DMS79 (cell line): ENCODE measurements at places on chromosomes 16 and 17.

GRCh38 chr16:87895641-87896141 lies 26.4 kb upstream of the SLC7A5 start:
- no peak for DNase-seq

DNA sequence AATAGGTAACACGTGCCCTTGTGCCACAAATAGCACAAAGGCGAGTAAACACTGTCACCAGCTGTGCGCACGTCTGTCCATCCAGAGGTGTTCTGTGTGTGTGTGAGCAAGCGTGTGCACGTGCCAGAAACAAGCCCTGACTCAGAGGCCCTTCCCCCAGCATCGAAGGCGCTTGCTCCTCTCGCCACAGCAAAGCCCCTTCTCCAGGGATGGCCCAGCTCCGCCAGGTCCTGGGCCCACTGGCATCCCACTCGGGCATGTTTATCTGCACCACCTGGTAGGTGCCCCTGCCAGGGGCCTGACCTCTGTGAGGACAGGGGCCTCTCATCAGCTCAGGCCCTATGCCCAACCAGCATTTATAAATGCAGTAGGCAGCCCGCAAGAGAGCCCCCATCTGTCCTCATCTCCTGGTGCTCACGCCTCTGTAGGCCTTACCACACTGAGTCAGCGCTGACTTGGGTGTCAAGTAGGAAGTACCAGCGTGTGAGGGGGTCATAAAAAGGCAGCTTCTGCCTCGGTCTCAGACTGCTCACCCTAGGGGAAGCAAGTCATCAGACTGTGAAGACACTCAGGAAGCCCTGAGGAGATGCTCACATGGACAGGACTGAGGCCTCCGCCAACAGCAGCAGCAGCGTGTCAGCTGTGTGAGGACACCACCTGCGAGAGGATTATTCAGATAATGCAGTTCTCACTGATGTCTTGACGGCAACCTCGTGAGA lies 10.8 kb downstream of the TMEM235 start:
- DNase-seq = no peak

DNA sequence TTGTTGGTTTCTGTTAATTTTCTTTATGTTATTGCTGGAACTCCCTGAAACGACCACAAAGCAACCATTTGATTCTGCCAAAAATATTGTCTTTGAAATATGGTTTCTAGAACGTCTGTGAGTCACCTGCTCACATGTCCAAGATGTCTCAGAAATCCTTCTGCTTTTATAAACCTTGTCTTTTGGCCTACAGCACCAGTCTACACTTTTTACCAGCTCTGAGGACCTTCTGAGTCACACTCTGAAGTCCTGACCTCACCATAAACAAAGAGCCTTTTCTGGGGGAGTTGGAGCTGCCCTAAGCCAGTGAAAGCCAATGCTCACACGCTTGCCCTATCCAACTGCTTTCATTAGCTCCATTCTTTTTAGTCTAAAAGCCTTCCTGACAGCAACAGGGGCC lies 55.5 kb downstream of the GRIN2A start:
- DNase-seq = no peak

- no peak for DNase-seq
Measured at GRCh38 chr17:81514739-81515529, 2.3 kb upstream of the ACTG1 start.

GRCh38 chr16:7983676-7984075 lies 606.6 kb downstream of the TMEM114 start:
- no peak for DNase-seq

DNA sequence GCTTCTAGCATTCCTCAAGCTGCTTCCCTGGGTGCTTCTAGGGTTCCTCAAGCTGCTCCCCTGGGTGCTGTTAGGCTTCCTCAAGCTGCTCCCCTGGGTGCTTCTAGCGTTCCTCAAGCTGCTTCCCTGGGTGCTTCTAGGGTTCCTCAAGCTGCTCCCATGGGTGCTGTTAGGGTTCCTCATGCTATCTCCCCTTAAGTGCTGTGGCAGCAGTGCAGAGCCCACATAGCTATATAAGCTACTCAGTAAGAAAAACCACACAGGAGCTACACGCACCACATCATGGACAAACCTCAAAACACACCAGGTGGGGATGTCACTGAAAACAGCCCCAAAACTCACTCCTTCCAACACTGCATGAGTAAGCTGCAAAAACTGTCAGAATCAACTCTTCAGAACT lies 35.2 kb downstream of the ANKRD11 start:
- no peak for DNase-seq

DNA sequence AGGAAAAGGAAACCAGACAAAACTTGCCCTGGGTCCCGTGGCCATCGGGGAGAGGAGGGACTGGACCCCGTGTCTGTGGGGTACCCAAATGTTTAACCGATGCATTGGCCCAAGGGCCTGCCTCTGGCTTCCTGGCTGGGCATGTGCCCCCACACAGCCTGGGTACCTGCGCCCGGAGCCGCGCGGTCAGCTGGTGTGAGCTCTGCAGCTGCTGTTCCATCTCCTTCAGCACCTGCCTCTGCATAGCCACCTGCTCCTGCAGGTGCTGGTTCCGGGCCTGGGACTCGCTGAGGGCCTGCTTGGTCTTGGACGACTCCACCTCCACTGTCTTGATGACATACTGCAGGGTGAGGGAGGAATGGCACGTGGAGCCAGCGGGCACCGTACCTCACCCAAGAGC lies 31.9 kb downstream of the KIFC3 start:
- no peak for DNase-seq

GRCh38 chr17:19359856-19360255 lies 2.7 kb downstream of the B9D1 start:
- no peak for DNase-seq

GRCh38 chr17:18314059-18314730 lies 599 bp downstream of the TOP3A start:
- DNase-seq = no peak

DNA sequence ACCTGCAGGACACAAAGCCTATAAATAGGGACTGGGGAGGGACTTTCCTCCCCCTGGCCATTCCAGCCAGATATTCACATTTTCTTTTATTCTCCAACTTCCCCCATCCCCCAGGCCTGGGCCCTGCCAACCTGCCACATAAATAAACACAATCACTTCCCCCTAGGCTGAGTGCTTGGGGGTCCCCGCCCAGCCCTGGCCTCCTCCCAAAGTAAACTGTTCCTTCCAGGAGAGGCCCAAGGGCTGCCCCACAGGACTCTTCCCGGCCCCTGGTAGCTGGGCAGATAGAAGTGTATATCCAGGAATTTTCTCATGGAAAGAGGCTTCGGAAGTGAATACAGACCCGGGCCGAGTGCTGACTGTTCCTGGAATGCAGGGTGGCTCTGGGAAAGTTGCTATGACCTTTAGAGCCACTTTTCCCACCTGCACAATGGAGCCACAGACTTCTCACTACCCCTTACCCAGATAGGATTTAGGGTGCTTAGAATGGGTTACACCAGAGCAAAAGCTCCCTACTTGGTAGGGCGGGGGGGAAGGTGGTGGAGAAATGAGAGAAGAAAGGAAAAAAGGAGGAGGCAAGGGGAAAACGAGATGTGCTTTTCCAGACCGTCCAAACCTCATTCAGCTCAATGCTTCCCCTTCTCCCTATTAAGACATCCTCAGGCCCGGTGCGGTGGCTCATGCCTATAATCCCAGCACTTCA lies 8.5 kb downstream of the CSF3 start:
- peak; percentile 21 for DNase-seq
